ENCODE measurements at places on chromosomes 1 and 21.

DNA sequence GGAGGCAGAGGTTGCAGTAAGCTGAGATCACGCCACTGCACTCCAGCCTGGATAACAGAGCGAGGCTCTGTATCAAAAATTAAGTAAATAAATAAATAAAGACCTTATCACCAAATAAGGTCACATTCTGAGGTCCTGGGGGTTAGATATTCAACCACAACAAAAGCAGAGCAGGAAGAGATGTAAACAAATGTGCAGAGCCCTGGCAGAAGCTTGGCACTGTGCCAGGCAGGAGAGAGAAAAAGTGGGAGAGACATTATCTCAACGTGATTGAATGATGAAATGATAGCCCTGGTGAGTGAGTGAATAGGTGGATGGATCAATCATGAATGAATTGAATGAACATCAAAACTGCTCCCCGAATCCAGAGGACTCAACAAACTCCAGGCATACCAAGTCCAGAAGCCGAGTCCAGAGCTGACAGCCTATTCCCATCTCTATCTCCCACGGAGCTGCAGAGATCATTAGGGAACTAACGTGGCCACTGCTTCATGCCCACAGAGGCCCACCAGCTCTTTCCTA, 150.7 kb downstream of the TOMM20 start:
- no peak for DNase-seq

DNA sequence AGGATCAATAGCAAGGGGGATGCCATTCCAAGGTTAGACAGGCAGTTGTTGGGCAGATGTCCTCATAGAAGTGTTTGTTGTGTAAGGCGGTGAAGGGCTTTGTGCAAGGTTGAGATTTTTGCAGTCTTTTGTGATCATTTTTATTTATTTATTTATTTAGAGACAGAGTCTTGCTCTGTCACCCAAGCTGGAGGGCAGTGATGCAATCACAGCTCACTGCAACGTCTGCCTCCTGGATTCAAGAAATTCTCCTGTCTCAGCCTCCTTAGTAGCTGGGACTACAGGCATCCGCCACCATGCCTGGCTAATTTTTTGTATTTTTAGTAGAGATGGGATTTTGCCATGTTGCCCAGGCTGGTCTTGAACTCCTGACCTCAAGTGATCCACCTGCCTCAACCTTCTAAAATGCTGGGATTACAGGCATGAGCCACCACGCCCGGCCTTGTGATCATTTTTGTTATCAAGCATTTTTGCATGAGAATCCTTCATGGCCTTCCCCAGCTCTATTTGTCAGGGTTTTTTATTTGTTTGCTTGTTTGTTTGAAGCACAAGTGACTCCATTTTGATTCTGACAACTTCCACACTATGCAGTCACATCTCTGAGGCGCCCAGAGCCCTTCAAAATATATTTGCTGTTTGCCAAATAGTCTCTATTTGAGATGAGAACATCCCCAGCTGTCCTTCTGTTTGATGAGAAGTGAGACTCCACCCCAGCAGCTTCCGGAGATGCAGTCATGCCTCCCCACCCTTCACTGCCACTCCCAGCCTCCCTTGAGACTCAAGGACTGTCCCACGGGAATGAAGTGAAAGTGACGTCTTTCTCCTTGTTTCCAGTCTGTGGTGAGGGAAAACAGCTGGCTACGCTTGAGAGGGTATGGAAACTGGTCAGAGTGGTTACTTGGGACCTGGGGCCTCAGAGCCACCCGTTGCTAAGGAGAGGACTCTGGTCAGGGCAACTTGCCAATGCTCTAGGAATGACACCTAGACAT, 38.0 kb downstream of the TMEM50B start:
- DNase-seq, result no peak

DNA sequence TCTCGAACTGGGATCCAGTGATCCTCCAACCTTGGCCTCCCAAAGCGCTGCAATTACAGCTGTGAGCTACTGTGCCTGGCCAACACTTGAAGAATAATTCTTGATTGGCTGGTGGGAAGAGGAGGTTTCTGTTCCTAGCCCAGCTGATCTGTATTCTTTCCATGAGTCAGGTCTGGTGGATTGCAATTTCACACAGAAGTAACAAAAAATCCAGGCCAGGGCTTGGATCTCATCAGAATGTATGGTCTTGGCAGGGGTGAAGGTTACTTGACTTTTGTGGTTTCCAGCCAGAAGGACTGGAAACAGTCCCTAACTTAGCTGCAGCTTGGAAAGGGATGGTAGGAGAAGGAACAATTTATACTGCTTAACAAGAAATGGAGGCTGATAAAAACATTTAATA, 5.1 kb upstream of the HP1BP3 start:
- no peak for DNase-seq

DNA sequence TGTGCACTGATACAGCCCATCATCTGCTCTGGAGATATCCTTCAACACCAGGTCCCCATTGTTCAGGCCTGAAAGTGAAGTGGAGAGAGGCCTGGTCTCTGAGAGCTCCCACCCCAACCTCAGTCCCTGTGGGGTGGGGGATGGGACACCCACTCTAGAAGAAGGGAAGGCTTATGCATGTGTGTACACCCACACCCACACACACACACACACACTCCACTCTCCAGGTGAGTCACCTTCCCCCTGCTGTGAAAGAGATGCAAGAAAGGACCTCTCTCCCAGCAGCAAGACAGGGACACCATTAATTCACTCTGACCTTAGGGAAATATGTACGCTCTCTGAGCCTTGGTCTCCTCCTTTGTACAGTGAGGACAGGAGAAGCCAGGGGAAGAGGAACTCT, 5.9 kb downstream of the VSIG8 start:
- no peak for DNase-seq

DNA sequence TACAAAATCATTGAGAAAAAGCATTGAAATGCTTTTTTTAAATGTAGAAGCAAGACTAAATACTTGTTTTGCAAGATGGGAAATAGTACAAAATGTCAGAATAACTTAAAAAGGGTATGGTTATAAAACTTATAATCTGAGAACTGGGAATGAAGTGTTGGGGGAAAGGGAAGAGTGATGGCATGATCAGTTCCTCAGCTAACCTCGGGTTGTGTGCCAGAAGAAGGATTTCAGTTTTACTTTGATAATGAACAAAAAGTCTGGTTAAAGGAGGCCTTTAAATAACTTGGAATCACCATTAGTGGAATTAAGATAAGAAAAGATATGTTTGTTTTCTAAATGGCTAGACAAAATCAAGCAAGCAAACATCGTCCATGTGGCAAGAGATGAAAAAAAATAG, 20.7 kb downstream of the NEK7 start:
- no peak for DNase-seq

Data from NT2/D1 (cell line).